ENCODE measurements at places on chromosomes 13 and 19.

- peak; percentile 31 for DNase-seq
Measured at GRCh38 chr13:78608688-78609463, 5.5 kb upstream of the POU4F1 start.

- DNase-seq, result peak; percentile 88
Measured at GRCh38 chr19:1875646-1876495, 9.4 kb downstream of the ABHD17A start.

GRCh38 chr13:21365574-21365973 is 93.5 kb downstream of the ZDHHC20 start:
- DNase-seq, result no peak

DNA sequence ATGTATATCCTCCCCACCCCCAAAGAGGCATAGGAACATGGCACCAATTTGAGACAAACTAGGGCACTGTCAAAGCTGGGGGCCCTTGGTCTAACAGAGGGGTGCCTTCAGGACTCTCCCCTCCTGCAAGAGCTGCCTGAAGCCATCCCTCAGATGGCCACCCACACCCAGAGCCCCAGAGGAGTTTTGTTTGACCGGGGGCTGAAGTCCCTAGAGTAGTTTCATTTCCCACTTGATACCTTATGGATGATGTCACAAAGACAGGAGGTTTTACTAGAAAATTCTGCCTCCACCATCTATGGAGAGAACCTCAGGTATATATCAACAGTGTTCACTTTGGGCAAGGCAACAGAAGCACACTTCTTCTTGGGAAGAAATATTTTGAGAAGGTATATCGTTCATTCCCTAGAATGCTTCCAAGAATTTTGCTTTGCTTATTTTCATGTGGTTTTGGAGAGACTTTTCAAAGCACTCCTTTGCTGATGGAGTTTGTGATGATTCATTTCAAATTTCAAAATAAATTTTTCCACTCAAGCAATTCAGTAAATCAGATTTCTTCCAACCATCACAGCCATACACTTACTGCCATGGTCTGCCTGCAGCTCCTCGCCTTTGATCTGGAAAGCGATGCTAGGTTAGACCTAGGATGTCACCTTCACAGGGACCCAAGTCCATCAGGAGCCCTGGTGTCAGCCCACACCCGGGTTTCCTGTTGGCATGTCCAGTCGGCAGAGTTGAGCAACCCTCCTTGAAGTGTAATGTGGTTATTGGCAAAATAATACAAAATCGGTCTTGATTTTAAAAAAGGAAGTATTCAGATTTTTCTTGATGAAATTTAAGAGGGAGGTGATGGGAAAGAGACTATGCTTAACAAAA is 207.0 kb downstream of the SHISA2 start:
- DNase-seq, result no peak

- DNase-seq, result no peak
Measured at GRCh38 chr13:62320129-62321108, 904.8 kb upstream of the PCDH20 start.

GRCh38 chr19:32471095-32471494 is 65.5 kb downstream of the DPY19L3 start:
- DNase-seq, result no peak

GRCh38 chr13:38528986-38529385 is 157.9 kb upstream of the FREM2 start:
- no peak for DNase-seq

GRCh38 chr13:36057547-36057946 is 73.6 kb downstream of the DCLK1 start:
- DNase-seq, result no peak

GRCh38 chr13:84684804-84685203 is 802.5 kb upstream of the SLITRK1 start:
- DNase-seq, result no peak

GRCh38 chr19:17599780-17600179 is 44.3 kb downstream of the COLGALT1 start:
- DNase-seq, result no peak

DNA sequence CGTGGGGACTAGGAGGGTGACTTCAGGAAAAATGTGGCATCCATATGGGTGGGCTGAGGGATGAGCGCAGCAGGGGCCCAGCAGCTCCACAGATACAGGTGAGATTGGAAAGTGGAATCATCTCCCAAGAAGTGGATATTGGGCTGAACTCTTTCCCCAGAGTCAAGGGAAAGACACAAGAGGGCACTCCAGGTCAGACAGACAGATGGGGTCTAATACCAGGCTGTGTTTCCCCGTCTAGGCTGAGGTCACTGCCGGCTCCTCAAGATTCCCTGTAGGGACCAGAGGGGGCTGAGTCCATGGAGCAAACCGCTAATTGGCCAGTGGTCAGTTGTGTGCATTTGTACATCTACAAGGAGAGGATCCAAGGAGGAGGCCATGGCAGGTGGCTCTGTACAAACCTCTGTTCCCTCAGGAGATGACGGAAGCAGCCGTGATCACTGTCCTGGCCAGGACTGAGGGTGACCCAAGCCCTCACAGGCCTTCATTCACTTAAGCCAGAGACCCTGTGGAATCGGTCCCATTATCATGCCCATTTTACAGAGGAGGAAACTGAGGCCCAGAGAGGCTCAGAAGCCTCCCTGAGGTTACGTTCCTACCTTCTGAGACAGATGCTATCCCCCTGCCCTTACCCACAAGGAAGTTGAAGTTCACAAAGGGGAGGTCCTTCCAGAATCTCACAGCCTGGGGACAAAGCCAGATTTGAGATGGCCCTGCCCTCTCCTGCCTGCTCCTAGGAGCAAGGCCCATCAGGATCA is 14.9 kb upstream of the IGLON5 start:
- DNase-seq, result peak; percentile 42

- no peak for DNase-seq
Measured at GRCh38 chr13:109055850-109056249, 426.4 kb downstream of the MYO16 start.

DNA sequence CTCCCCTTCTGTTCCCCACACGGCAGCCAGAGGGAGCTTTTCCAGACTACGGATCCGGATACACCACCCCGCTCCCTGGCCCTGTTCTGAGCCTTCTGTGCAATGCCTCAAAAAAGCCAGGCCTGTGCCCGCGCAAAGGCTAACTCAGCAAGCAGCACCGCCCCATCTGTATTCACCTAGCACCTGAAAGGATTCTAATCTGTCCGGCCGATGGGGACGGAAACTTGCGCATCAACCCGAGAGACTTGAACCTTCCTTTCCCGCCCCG is 589 bp downstream of the ZBTB45 start:
- DNase-seq, result peak; percentile 80

DNA sequence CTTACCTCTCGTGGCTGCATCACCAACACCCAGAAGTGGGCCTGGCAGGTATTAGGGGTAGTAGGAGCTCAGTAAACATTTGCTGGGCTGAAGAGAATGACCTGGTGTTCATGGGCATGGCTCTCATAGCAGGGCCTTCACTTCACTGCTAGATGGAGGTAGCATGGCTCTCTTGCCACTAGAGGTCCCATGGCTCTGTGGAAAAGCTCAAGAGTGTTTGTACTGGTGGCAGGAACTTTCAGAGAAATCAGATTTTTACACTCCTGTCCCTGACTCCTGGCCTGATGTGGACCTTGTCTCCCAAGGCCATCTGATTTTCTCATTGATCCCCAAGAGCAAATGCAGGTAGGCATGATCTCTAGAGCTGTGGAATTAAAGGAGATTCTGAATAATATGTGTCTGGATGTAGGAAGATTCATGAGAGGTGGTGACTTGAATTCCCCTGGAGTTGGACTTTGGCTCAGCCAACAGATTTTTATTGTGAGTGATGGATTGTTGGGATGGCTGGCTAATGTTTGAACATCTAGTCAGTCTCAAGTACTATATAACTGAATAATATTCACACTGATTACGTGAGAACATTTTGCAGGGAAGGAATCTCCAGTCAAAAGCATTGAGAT is 5.7 kb downstream of the ZNF574 start:
- DNase-seq, result no peak

All from WTC11 (cell line).